ENCODE measurements at places on chromosomes 2 and 18.

GRCh38 chr18:51437280-51438271, 240.1 kb upstream of the MEX3C start:
- no peaks in the 10 kb centered on the region for H3K27me3 ChIP-seq
- H3K27ac ChIP-seq: no peak overlapping the region
- no peak for DNase-seq
- no peaks in the 10 kb centered on the region for H3K4me1 ChIP-seq

GRCh38 chr2:120344214-120344975, 1.5 kb upstream of the INHBB start:
- peak overlapping the region; percentile 29 for H3K4me3 ChIP-seq
- H3K4me1 ChIP-seq: peaks cover 25% of the 10 kb centered on the region
- H3K36me3 ChIP-seq: no peaks in the 10 kb centered on the region
- H3K27me3 ChIP-seq: peaks cover 99% of the 10 kb centered on the region
- H3K27ac ChIP-seq: peak overlapping the region; percentile 9
- DNase-seq: no peak

DNA sequence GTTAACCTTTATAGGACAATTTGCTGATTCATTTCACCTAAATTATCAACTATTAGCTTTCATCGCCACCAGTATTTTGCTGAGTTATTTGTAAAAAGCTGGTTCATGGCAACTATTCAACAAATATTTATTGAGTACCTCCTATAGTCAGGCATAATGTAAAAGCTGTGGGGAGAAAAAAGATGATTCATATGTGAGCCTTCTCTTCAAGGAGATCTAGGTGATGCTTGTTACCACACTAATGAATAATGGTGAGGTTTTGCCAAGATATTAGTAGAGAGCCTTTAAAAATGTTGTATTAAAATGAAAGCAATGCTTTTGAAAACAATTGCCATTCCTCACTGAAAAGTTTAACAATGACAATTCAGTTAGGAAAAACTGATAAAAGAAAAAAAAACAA, 187.8 kb downstream of the ANKRD44 start:
- H3K27me3 ChIP-seq: no peaks in the 10 kb centered on the region
- no peak overlapping the region for H3K27ac ChIP-seq
- no peak overlapping the region for H3K4me3 ChIP-seq
- no peaks in the 10 kb centered on the region for H3K36me3 ChIP-seq

- no peaks in the 10 kb centered on the region for H3K27me3 ChIP-seq
- peaks cover 19% of the 10 kb centered on the region for H3K4me1 ChIP-seq
- no peak overlapping the region for H3K4me3 ChIP-seq
These were observed 402.0 kb downstream of the ALK start for GRCh38 chr2:29519338-29519925.

GRCh38 chr2:157348291-157348921, 22.8 kb upstream of the ERMN start:
- H3K27me3 ChIP-seq: no peaks in the 10 kb centered on the region
- H3K27ac ChIP-seq: no peak overlapping the region
- no peaks in the 10 kb centered on the region for H3K36me3 ChIP-seq
- H3K4me3 ChIP-seq: no peak overlapping the region

- DNase-seq: no peak
- H3K4me3 ChIP-seq: no peak overlapping the region
- peaks cover 14% of the 10 kb centered on the region for H3K4me1 ChIP-seq
- H3K27me3 ChIP-seq: peaks cover 80% of the 10 kb centered on the region
These were observed 157.1 kb downstream of the PXDN start for GRCh38 chr2:1586923-1587840.

GRCh38 chr2:120231564-120231973, 8.4 kb upstream of the TMEM185B start:
- H3K27ac ChIP-seq: peak overlapping the region; percentile 86
- H3K4me3 ChIP-seq: peak overlapping the region; percentile 68
- no peaks in the 10 kb centered on the region for H3K27me3 ChIP-seq
- no peaks in the 10 kb centered on the region for H3K36me3 ChIP-seq
- no peaks in the 10 kb centered on the region for H3K4me1 ChIP-seq
- DNase-seq: no peak

GRCh38 chr2:205017381-205017780, 472.1 kb downstream of the PARD3B start:
- no peak overlapping the region for H3K4me3 ChIP-seq
- no peak for DNase-seq
- no peak overlapping the region for H3K27ac ChIP-seq
- no peaks in the 10 kb centered on the region for H3K4me1 ChIP-seq
- no peaks in the 10 kb centered on the region for H3K36me3 ChIP-seq
- no peaks in the 10 kb centered on the region for H3K27me3 ChIP-seq

DNA sequence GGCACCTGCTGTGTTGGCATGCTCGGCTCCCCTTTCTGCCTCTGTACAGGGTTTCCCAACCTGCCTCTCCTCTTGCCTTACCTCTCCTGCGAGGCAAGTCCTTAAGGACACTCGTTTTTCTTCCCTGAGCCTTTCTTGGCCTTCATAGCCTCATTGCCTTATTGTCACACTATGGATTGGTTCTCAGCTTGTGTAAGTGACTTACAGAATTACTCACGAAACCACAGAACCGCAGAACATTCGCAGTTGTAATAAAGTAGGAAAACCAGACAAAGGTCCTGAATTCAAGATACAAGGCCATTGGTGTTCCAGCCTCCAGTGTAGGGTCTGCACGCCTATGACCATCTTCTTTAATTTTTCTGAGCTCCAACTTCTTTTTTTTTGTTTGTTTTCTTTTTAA, 317.6 kb upstream of the SMIM21 start:
- H3K4me1 ChIP-seq: no peaks in the 10 kb centered on the region
- no peaks in the 10 kb centered on the region for H3K36me3 ChIP-seq
- no peak overlapping the region for H3K27ac ChIP-seq

- no peak for DNase-seq
- no peak overlapping the region for H3K4me3 ChIP-seq
- H3K27me3 ChIP-seq: no peaks in the 10 kb centered on the region
These were observed 747.2 kb downstream of the SATB2 start for GRCh38 chr2:198710562-198710961.

Measured in esophagus squamous epithelium (tissue), 5 donors.